ENCODE measurements at places on chromosomes 5 and 9.
A peak's percentile ranks its signal among the peaks of the same experiment; 100 is the strongest.

GRCh38 chr9:27142299-27142930, 33.4 kb downstream of the TEK start:
- DNase-seq = no peak
- H3K27ac ChIP-seq = no peak overlapping the region
- no peaks in the 10 kb centered on the region for H3K27me3 ChIP-seq
- no peak overlapping the region for H3K4me3 ChIP-seq

GRCh38 chr9:109122726-109123621, 3.2 kb upstream of the TMEM245 start:
- H3K4me1 ChIP-seq = peaks cover 7% of the 10 kb centered on the region
- no peaks in the 10 kb centered on the region for H3K27me3 ChIP-seq
- no peak overlapping the region for H3K4me3 ChIP-seq
- H3K27ac ChIP-seq = no peak overlapping the region
- no peaks in the 10 kb centered on the region for H3K36me3 ChIP-seq
- peak; percentile 21 for DNase-seq

GRCh38 chr5:99814321-99815063, 720.7 kb upstream of the FAM174A start:
- DNase-seq = no peak
- no peak overlapping the region for H3K27ac ChIP-seq

DNA sequence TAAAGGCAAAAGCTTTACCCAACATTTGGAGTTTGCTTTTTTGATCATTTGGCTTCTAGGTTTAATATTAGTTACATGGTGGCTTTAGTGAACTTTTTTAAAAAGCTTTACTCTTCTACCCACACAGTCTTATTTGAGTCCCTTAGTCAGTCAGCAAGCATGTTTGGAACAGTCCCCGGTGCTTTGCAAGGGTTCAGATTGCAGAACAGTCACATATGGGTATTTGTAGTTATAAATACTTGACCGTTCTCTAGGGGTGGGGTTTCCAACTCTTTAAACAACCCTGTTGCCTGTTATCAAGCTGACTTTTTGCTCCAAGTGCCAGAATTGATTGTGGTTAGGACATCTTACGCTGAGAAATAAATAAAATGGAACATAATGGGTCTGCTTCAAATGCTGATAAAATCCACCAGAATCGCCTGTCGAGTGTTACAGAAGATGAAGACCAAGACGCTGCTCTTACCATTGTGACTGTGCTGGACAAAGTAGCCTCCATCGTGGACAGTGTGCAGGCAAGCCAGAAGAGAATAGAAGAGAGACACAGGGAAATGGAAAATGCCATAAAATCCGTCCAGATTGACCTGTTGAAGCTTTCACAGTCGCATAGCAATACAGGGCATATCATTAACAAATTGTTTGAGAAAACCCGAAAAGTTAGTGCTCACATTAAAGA, at the start of gene CAVIN4:
TSS of gene CAVIN4 (plus strand) at position 304 of the 673 bp plus-strand sequence. CDS start at position 369, 65 bp downstream.
- H3K4me1 ChIP-seq = peaks cover 33% of the 10 kb centered on the region
- peak within 1 kb of the TSS; percentile 73 for H3K27ac ChIP-seq
- H3K36me3 ChIP-seq = no peaks in the 10 kb centered on the region
- no peak within 1 kb of the TSS for H3K4me3 ChIP-seq

GRCh38 chr9:123111427-123112014, 78.1 kb downstream of the GPR21 start:
- no peak overlapping the region for H3K4me3 ChIP-seq
- H3K4me1 ChIP-seq = no peaks in the 10 kb centered on the region
- DNase-seq = no peak
- peaks cover 6% of the 10 kb centered on the region for H3K36me3 ChIP-seq

GRCh38 chr5:98639274-98639673, 134.2 kb upstream of the RGMB start:
- H3K4me3 ChIP-seq = no peak overlapping the region
- DNase-seq = no peak
- no peaks in the 10 kb centered on the region for H3K27me3 ChIP-seq
- H3K4me1 ChIP-seq = no peaks in the 10 kb centered on the region
- no peaks in the 10 kb centered on the region for H3K36me3 ChIP-seq
- H3K27ac ChIP-seq = no peak overlapping the region

- no peak for DNase-seq
- H3K27ac ChIP-seq = no peak overlapping the region
- H3K27me3 ChIP-seq = peaks cover 39% of the 10 kb centered on the region
- no peak overlapping the region for H3K4me3 ChIP-seq
- no peaks in the 10 kb centered on the region for H3K4me1 ChIP-seq
Observed at GRCh38 chr5:158626718-158627117, 473.0 kb downstream of the EBF1 start.

DNA sequence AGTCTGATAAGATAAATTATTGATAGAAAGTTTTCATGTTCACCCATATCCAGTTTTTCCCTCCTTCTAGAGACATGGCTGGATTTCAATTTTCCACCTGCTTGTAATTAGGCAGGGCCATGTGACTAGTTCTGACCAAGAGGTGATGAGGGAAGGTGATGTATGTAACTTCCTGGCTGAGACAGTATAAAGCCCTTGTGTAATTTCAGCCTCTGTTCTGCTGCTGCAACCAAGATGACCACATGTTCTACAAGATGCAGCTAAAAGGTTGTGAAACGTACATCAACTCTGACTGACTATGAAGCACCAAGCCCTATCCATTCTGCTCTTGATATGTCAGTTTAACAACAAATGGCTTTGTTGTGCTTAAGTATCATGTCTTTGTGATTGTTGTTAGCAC, 376.5 kb upstream of the DAB2 start:
- H3K4me1 ChIP-seq = no peaks in the 10 kb centered on the region
- no peak overlapping the region for H3K4me3 ChIP-seq
- H3K27me3 ChIP-seq = no peaks in the 10 kb centered on the region
- H3K27ac ChIP-seq = no peak overlapping the region

DNA sequence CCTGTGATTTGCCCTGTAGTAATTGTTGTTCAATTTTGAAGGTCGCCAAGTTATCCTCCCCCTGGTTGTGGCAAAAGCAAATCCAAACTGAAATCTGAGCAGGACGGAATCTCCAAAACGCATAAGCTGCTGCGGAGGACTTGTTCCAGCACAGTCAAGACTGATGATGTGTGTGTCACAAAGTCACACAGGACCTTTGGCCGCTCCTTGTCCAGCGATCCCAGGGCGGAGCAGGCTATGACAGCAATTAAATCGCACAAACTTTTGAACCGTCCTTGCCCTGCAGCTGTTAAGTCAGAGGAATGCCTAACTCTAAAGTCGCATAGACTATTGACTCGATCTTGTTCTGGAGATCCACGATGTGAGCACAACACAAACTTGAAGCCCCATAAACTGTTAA, 128.4 kb downstream of the PARP8 start:
- H3K4me3 ChIP-seq = no peak overlapping the region
- DNase-seq = no peak
- no peak overlapping the region for H3K27ac ChIP-seq

All from cardiac muscle cell (in vitro differentiated cells and primary cell).